ENCODE measurements at places on chromosomes 3 and 15.

DNA sequence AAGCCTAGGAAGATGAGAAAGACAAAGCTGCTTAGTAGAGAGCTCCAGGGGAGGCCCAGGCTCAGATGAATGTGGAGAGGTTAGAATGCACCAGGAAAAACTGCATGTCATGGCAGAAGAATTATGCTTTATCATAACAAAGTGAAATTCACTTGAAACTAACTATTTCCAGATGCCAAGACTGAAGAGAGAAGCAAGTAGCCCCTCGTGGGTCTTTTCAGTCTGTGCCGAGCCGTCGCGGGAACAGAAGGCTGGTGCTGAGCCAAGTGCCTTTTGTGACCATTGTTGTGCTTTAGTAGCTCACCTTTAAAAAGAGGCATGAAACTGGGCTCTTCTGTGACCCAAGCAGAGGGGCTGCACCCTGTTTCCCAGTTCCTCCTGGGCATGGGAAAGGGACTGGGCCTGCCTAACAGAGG is 73.2 kb downstream of the CHDH start:
- no peaks in the 10 kb centered on the region for H3K36me3 ChIP-seq
- no peak for DNase-seq
- H3K4me3 ChIP-seq: no peak overlapping the region
- no peak overlapping the region for H3K27ac ChIP-seq

DNA sequence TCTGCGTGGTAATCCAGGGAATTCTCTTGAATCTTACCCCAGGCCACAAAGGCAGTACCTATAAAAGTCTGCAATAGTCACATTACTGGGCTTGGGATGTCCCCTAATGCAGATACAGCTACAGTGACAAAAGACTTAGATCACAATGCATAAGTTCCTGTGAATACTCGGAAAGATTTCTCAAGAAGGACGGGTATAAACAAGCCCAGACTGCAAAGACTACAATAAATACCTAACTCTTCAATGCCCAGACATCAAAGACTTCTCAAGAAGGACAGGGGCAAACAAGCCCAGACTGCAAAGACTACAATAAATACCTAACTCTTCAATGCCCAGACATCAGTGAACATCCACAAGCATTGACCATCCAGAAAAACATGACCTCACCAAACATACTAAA is 50.9 kb downstream of the NUDT16 start:
- no peaks in the 10 kb centered on the region for H3K4me1 ChIP-seq
- no peak for DNase-seq
- no peak overlapping the region for H3K27ac ChIP-seq
- no peaks in the 10 kb centered on the region for H3K36me3 ChIP-seq

GRCh38 chr15:35929740-35930444 is 383.9 kb upstream of the DPH6 start:
- H3K4me3 ChIP-seq: no peak overlapping the region
- H3K27ac ChIP-seq: no peak overlapping the region
- DNase-seq: no peak
- no peaks in the 10 kb centered on the region for H3K27me3 ChIP-seq

DNA sequence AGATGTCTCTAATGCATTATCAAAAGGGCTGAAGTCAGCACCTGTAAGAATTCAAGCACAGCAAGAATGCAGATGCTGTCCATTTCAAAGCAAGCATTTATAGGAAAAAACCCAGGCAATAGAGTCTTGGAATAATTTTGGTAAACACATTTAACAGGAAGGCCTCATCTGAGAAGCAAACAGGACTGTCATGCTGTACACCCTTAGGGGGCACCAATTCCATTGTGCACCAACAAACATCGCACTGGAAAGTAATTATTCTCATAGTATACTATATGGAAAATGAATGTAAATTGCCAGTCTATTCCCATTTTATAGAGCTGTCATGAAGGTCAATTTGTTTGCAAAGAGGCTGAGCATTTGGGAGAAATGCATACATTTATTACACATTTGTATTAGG is 247.3 kb upstream of the SUCLG2 start:
- no peak overlapping the region for H3K27ac ChIP-seq
- peak; percentile 11 for DNase-seq
- H3K4me1 ChIP-seq: peaks cover 8% of the 10 kb centered on the region
- no peak overlapping the region for H3K4me3 ChIP-seq
- no peaks in the 10 kb centered on the region for H3K27me3 ChIP-seq
- no peaks in the 10 kb centered on the region for H3K36me3 ChIP-seq

GRCh38 chr15:80210611-80211573 is 41.1 kb downstream of the CTXND1 start:
- no peaks in the 10 kb centered on the region for H3K4me1 ChIP-seq
- no peak for DNase-seq
- H3K27me3 ChIP-seq: peaks cover 4% of the 10 kb centered on the region
- no peak overlapping the region for H3K27ac ChIP-seq
- no peak overlapping the region for H3K4me3 ChIP-seq

DNA sequence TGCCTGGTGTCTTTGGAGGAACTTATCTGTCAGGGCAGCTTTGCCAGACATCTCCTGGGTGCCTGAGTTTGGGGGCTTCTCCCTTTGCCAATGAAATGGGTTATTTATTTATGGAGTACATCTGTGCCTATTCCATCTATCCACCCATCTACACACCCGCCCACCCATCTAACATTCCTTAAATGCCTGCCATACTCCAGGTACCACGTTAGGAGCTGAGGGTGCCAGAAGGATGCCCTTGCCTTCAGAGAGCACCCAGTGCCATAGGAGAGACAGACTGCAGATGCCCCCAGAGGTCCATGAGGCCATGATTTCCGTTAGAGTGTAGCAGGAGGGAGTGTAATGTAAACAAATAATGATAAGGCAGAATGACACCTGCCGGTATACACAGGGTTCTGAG is 21.8 kb upstream of the KIF23 start:
- H3K27ac ChIP-seq: no peak overlapping the region
- H3K27me3 ChIP-seq: no peaks in the 10 kb centered on the region
- no peak overlapping the region for H3K4me3 ChIP-seq
- DNase-seq: no peak

Measured in CD4-positive, alpha-beta memory T cell (primary cell).